GM23248 (cell line): ENCODE measurements at places on chromosomes 16 and 17. TPM values are rescaled to one million over a fixed set of nuclear protein-coding genes. Genes with fewer than 3 reads are reported as not detected.

NOL3 gene
- 20.3 TPM in 2 replicates for polyA plus RNA-seq

ARHGAP44 gene
- 0.33 and 0.57 TPM in 2 replicates for polyA plus RNA-seq

CSH2 gene
- not detected in 2 replicates for polyA plus RNA-seq

DNA sequence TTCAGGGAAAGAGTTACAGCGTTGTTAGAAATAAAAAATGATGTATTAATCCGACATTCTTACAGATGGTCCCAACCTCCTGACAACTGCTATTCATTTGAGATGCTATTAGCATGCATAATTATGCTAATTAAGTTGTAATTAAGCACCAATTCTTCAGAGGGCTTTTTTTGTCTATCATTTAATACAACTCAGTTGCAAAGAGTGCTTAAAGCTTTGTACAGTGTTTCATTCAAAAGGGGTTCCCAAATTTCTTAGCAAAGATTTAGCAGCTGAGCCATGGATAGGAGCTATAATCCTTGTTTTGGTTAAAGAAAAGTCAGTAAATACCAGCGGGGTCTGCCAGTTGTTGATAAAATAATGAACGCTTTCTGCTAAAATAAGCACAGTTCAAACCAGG, 150.7 kb upstream of the DYNLRB2 start:
- DNase-seq, result no peak

DNA sequence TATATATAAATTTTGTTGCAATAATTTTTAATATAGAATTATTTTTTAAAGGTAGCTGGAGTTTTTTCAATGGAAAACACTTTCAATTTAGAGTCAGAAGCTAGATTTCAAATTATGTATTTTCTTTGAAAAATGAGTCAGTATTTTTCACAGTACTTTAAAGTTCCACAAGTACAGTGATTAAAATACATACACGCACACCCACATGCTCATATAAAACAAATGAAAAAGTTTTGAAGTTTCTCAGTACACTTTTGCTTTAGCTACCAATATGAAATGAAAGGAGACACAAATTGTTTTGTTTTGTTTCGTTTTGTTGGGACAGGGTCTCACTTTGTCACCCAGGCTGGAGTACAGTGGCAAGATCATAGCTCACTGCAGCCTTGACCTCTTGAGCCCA, 98.6 kb downstream of the CYB561 start:
- DNase-seq, result no peak
